ENCODE measurements at places on chromosomes 2 and 18.

GRCh38 chr2:24517247-24517646 is 26.2 kb downstream of the NCOA1 start:
- no peak for DNase-seq

GRCh38 chr18:9068346-9068745 is 34.2 kb upstream of the NDUFV2 start:
- DNase-seq = no peak

GRCh38 chr2:156405586-156405985 is 30.6 kb upstream of the GPD2 start:
- no peak for DNase-seq

GRCh38 chr2:98357849-98358248 is 11.6 kb downstream of the CNGA3 start:
- DNase-seq = no peak

DNA sequence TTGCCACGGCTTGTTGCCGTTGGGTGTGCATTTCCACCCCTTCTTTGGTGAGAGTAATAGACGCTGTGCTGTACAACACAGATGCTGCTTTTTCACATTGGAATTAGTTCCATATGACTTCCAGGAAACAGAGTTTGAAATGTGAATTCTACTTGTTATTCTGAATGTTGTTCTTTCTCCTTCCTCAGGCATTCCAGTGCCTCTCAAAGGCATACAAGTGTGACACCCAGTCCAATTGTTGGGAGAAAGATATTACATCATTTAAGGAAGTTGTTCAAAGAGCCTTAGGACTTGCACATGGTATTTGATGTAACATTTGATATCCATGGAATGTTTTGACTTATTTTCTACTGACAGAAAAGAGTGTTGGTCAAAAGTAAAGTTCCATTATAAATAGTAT is 134.4 kb upstream of the LTBP1 start:
- DNase-seq = no peak

GRCh38 chr18:49934457-49934856 is 121.1 kb upstream of the ACAA2 start:
- no peak for DNase-seq

DNA sequence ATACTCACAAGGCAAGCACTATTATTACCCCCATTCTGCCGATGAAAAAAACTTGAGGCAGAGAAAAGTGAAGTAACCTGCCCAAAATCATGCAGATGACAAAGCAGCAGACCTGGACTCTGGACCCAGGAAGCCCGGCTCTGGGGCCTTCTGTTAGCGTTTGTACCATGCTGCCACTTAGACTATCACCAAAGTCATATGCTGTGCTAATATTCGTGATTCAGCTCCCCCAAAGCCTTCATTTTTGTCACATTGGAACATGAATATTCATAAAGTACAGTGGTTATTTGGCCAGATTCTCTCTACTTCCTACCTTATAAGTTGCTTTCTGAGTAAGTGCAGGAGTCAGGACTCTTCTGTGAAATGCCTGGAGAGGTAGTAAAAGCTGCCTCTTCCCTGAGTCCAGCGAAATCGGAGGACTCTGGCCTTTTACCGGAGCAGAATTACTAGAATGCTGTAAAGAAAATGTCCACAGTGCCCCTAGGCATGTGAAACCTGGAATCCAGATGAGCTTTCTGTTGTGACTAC is 86.7 kb downstream of the FTCDNL1 start:
- no peak for DNase-seq

DNA sequence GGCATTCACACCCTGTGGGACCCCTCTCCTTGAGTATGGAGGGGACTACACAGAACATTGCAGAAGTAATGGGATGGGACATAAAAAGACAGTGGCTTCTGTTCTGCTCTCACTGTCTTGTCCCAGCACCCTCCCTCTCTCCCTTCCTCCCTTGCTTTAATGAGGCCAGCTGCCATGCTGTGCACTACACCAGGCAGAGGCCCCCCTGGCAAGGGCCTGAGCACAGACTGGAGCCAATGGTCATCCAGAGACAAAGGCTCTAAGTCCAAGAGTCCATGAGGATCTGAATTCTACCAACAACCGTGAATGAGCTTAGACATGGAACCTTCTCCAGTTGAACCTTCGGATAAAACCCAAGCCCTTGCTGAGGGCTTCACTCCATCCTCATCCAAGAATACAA is 263.0 kb downstream of the NDUFA10 start:
- no peak for DNase-seq

DNA sequence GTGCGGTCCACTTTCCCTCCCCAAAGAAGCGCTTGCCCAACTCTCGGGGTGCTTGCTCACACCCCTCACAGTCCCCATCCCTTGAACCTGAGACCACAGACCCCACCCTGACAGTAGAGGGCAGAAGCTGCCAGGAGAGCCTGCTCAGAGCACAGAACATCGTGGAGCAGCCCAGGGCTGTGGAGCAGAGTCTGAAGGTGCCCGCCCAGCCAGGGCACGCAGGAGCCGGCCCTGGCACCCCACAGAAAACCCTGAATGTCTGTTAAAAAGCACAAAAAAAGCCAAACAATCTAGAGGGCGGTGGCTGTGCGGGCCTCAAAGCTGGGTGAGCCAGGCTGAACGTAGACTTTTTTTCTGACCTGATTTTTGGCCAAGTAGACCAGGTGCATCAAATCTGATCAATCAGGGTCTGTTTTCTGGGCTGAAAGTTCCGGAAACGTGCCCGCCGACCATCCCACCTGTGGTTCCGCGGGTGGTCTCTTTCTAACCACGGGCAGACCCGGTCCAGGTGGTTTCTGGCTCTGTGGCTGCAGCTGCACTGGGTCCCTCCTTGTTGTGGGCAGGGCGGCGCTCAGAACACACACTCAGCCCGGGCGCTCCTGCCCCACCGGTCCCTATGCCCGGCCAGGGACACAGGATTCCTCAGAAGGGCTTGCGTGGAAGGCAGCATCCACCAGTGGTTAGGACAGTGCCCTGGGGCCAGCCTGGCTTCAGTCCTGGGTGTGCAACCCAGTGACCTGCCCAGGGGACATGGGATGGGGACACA is 66.3 kb downstream of the SLC66A2 start:
- DNase-seq = no peak
